RPMI7951 (cell line): ENCODE measurements at places on chromosomes 3 and 15. TPM values are rescaled to one million over a fixed set of nuclear protein-coding genes. Genes with fewer than 3 reads are reported as not detected.

DNA sequence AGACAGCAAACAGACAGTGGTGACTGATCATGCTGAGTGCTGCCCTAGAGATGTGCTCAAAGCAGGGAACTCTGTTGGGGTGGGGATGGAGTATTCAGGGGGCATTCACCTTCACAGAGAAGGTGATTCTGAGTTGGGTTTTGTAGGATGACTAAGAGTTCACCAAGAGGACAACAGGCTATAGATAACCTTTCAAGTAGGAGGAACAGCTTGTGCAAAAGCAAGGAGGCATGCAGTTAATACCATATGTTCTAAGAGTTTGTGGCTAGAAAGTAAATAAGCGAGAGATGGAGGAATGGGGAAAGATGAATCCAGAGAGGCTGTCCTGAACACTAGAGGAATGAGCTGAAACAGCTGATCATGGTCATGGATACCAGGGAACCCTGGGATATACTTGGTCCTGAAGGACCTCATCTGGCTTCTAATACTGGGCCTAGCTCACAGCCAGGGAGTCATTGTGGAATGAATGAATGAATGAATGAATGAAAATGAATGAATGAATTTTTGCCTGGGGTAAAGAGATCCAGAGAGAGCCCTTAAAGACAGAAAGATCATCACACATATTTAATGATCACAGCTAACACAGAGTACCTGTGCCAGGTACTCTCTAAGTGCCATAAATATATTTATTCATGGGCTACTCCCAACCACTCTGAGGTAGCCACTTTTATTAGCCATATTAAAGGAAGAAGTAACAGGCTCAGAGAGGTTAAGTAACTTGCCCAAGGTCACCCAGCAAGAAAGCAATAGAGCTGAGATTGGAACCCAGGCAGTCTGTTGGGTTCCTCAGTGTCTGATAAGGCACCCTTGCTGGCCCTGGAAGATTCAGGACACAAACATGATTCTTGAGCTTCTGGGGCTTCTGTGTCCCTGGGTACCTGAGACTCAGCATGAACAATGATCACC is 22.0 kb downstream of the SMAD6 start:
- DNase-seq, result peak; percentile 53

GOLGA8J gene
- total RNA-seq, result not detected in 2 replicates

GRCh38 chr3:128247666-128248409 is 94.6 kb downstream of the EEFSEC start:
- no peak for DNase-seq

CASR gene
- total RNA-seq, result not detected in 2 replicates

REC114 gene
- total RNA-seq, result not detected in 2 replicates

CPN2 gene
- total RNA-seq, result 0.10 TPM in 1 of 2 replicates, not detected in the other

GRCh38 chr3:170868577-170869238 is 1.3 kb downstream of the RPL22L1 start:
- no peak for DNase-seq

GRCh38 chr15:35834216-35834830 is 288.4 kb upstream of the DPH6 start:
- DNase-seq, result no peak

GRCh38 chr3:119457246-119457645 is 6.2 kb downstream of the TMEM39A start:
- DNase-seq, result no peak
